NCI-H2171 treated with DMSO at 0.1 percent for 48 hours (cell line): ENCODE measurements at places on chromosomes 6 and 20.

DNA sequence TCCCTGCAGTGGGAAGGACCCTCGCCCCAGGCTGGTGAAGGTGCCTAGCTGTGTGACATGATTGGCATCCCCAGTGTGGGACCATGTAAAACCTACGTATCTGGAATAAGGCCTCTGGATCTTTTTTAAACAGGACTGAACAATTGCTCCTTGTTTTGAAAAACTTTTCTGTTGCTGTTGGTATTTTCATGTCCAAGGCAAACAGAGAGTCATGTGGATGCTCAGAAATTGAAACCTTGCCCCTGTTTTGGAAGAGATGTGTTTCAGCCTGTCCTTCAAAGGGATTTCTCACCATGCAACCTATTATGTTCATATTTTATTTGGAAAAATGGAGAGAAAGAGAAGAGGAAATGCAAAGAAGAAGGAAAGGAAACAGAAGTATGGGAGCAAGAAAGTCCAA, 362.3 kb downstream of the PKHD1 start:
- DNase-seq = no peak

DNA sequence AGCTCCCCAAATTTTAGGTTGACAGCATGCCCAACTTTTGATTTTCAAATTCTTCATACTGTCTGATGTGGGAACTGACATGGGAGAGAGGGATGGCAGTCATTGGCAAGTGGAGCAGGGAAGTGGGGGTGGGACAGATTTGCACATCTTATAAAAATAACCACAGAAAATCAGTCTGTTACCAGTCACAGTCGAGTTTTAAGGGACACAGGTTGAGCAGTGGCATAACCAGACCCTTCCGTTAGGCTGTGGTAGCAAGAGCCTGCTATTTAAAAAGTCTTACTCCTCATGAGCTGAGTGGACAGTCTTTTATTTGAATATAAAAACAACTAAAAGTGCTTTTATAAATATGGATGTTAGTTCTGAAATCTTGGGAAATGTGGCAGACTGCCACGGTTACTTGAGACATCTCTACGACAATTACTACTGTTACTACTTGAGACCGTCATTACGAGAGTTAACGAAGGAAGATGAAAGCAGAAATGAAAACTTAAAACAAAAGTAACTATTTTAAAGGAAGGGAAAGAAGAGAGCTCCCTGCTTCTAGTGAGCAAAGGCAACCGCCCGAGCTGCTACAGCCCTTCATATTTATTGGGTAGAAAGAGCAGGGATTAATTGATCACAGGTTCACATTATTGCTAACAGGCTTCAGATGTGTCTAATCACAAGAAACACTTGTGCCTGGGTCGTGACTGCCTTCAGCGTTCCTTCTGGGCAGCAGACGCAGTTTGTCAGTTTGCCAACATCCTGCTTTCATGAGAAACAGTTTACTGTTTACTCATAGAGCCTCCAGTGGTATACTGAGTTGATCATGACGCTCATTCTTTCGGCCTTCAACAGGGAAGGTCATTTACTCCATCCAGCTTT, 71.3 kb downstream of the EFHC1 start:
- no peak for DNase-seq

DNA sequence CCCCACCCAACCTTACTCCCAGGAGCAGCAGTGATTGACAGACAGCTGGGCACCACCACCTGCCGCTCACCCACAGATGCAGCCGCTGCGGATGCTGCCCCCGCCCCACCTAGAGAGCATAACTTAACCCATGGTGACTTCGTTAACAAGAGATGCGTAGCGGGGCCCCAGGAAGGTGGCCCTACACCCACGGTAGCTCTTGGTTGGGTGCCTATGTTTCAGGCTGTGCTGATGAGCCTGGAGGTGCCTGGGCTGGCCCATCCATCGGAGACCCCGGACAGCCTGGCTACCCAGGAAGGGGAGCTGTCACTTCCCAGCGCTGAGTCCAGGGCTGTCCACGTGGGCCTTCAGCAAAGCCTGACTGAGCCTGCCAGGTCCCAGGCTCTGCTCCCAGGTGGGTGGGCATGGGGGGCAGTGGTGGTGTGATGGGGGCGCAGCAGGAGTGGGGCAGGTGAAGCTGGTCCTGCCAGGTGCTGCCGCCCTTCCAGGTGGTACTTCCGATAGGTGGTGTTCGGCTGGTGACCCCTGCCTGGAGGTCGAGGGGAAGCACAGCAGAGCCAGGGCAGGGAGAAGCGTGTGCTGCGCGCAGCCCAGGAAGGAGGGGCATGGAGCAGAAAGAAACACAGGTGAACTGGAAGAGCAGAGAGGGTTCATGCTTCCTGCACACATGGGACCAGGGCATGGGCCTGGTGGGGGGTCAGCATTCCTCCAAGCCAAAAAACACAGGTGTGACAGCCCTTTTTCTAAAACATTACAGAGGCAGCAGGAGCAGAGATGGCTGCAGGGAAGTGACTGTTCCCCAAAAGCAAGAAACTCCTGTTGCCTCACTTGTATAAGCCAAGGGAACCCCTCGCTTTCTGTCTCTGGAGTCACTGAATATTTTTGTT, 56.9 kb downstream of the SYNJ2 start:
- DNase-seq = peak; percentile 44

DNA sequence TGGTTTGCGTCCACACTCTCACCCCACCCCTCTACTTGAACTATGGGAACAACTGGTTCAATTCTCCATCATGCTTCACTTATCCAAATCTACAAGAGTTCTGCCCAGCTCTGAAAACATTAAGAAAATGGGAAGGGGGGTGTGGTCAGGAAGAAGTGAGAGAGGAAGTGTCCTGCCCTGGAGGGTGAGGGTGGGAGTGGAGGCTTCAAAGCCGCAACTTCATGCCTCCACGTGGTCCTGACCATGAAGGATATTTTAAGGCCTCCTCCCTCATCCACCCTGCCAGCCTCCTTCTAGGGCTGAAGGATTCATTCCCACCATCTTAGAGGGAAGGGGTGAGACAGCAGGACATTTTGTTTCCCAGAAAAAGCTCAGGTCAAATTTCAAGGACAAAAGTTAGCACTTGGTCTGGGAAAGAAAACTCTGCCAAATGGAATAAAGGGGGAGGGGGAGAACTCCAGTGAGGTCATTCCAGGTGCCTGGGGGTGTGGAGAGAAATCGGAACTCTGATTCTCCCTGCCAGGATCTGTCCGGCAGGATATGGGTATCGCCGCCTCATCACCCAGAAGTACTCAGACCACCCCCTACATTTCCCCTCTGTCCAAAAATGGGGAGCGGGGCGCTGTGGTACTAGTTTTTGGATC, 4.9 kb downstream of the RIMS4 start:
- DNase-seq = no peak

GRCh38 chr6:134849920-134850447, 99.9 kb downstream of the ALDH8A1 start:
- DNase-seq = no peak

GRCh38 chr20:10359621-10360040, 74.4 kb downstream of the MKKS start:
- peak; percentile 27 for DNase-seq

- DNase-seq = no peak
These were observed 253.0 kb downstream of the NKAIN2 start for GRCh38 chr6:124056407-124057334.

DNA sequence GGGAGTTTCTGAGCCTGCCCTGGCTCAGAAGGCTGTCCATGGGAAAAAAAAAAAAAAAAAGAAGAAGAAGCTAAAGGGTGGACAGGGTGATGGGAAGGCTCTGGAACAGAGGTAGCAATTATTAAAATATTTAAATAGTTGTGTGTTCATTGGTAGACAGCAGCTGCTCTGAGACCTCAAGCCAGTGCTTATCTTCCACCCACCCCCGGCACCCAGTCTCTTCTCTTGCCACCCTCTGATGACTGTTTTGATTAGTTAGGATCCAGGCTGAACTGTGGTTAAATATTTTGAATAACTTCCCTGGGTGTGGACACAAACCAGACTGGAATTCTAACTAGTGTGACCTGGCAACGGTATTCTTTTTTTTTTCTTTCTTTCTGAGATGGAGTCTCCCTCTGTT, 16.9 kb upstream of the SRSF3 start:
- no peak for DNase-seq

DNA sequence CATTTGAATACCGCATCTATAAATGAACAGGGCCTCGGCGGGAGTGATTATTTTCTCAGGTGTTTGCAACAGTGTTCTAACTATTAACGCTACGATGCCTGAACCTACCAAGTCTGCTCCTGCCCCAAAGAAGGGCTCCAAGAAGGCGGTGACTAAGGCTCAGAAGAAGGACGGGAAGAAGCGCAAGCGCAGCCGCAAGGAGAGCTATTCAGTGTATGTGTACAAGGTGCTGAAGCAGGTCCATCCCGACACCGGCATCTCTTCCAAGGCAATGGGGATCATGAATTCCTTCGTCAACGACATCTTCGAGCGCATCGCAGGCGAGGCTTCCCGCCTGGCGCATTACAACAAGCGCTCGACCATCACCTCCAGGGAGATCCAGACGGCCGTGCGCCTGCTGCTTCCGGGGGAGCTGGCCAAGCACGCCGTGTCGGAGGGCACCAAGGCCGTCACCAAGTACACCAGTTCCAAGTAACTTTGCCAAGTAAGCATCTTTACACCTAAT, 70.9 kb downstream of the HFE start:
- DNase-seq = no peak

DNA sequence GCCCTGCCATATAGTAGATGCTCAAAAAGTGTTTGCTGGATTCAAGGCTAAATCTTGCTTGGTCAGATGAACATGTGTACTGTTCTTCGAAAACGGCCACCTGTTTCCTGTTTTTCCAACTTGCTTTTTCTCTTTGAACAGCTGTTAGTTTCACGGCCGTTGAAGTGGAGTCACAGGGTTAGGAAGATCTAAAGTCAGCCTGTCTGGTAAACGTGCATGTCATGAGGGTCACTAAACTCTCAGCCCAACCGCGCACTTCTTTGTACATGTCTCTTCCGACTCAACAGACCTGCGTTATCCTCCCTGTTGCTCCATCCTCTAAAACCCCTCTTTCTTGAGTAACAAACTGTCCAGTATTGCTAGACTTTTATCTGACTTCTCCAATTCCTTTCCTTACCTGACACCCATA, 93.2 kb upstream of the MAN1A1 start:
- peak; percentile 85 for DNase-seq

DNA sequence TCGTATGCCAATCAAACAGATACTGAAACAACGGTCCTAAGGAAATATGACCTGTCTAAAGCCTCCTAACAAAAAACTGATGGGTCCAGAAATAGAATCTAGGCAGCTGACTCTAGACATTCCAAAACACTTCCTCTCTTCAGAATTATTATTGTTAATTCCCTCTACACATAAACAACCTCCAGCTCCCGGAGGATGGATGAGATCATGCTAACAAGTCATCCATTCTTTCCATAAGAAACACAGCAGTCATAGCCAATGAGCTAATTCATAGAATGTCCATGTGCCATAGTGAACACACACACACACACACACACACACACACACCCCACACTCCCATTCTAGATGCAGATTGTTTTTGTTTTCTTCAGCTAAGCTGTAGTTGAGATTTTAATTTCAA, 44.3 kb downstream of the HDGFL1 start:
- DNase-seq = no peak

- DNase-seq = no peak
These were observed 259.9 kb upstream of the MARCKS start for GRCh38 chr6:113597231-113597583.

DNA sequence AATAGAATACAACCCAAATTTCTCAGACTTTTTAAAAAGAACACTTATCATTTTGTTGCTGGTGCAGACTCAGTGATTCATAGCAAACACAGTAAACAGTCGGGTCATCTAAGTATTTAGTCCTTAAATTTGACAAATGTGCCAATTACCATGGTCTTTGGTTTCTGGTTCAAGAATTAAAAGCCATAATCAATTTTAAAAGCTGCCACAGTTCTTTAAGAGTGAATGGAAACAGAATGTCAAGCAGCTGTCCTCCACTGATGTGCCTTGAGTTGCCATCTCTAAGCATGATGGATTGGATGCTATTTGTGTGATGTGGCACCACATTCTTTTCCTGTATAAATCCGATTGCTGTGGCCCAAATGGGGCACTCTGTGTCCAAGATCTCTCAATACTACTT, 67.2 kb upstream of the MLIP start:
- no peak for DNase-seq

DNA sequence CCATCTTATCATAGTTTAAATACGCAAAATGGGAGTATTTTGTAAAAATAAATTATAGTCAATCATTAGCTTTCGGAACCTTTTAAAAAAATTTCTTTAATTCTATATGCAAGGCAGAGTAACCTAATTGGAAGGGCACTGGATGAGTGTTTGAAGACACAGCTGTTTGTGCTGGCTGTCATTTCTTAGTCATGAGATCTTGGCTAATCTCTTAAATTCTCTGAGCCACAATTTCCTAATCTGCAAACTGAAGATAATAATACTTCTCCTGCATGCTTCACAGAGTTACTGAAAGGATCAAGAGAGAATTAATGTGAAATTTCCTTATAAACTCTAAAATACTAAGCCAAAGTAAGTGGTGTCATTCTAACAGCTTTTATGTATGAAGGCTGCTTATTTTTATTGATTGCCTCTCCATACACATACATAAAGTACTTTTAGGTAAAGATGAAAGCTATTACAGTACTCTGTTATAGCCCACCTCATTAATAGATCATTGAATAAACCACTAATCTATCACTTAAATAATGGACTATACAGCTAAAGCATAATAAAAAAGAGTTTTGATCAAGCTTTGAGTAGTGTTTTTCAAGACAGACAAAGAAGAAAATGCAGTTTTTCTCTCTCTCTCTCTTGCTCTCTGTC, 383.7 kb upstream of the IRAK1BP1 start:
- DNase-seq = no peak
